Stimulated activated CD4-positive, alpha-beta T cell treated with anti-CD3 and anti-CD28 coated beads, Interleukin-2, amount 100 ng/mL, for 24 hours (primary cell): ENCODE measurements at places on chromosomes 7 and 10.

GRCh38 chr7:138400400-138400886 is 59.6 kb upstream of the TRIM24 start:
- DNase-seq: no peak

GRCh38 chr10:5311617-5312016 is 53.1 kb upstream of the UCN3 start:
- DNase-seq: no peak

GRCh38 chr10:124480860-124481259 is 19.2 kb downstream of the LHPP start:
- DNase-seq: no peak

DNA sequence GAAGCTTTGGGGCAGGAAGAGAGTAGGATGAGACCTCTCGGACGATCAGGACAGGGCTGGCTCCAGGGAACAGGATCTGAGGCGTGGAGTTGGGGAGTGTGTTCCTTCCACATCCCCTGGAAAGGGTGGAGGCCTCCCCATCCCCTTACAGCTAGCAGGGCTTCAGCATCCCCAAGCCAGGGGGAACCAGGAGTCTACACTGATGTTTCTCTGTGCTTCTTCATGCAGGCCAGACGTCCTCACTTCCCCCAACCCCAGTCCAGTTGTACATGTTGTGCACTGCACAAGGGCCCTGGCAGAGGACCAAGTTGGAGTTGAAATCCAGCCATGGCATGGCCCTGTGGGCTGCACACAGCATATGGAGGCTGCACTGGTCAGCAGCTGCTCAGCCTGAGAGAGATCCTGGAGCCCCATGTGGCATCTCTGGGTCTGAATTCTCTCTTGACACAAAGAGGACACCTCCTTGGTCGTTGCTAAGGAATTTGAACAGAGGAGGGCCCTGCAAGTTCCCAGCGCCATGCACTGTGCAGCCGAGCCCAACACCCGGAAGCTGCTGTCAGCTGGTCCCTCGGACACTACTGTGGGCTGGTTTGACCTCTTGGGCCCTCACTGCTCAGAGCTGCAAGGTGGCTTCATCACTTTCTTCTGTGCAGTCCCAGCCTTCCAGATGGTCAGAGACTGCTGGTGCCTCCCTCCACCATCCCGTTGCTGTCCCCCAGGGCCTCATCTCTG is 181.1 kb downstream of the DNAJB6 start:
- DNase-seq: peak; percentile 11

DNA sequence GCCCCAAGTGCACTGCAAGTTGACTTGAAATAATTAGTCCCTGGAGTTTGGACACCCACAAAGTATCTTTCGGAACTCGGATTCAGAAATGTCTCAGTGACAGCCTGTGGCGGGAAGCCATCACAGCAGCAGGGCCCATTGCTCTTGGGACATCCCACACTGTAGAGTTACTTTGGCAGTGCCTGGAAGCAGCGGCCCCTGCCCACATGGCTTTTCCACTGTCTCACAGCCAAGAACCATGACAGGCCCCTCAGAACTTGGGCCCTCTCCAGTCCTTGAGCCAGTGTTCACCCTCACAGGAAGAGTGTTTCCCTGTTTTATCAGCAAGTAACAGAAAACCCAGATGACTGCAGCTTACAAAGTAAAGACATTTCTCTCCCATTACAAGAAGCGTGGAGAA is 477.0 kb upstream of the GALNT17 start:
- DNase-seq: no peak

DNA sequence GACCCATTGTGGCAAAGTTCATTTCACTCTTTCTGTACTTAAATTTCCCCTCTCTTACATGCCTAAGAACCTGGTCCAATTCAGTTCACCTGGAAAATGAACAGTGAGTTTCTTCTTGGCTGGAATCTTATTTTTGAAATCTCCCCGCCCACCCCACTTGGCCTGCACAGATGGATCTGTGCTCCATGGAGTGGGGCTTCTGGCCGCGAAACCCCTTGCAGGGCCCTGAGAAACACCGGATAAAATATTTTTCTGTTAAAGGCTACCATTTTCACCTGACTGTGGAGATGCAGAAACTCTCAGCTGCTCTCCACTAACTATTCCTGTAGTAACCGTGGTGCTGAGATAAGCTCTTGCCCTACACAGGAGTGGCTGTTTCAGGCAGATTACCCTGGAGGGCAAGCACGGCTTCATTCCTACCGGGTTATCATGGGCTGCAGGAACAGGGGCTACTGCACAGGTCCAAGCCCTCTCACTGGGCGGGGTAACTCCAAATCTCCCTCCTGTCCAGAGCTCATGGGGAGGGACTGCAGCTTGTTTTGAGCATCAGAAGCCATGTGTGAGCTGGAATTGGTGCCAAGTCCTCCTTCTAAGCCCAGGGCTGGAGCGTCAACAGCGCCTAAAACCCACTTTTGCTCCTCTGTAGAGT is 118.9 kb downstream of the PRPF18 start:
- no peak for DNase-seq

- no peak for DNase-seq
These were observed 28.4 kb downstream of the RASGEF1A start for GRCh38 chr10:43238462-43238861.

DNA sequence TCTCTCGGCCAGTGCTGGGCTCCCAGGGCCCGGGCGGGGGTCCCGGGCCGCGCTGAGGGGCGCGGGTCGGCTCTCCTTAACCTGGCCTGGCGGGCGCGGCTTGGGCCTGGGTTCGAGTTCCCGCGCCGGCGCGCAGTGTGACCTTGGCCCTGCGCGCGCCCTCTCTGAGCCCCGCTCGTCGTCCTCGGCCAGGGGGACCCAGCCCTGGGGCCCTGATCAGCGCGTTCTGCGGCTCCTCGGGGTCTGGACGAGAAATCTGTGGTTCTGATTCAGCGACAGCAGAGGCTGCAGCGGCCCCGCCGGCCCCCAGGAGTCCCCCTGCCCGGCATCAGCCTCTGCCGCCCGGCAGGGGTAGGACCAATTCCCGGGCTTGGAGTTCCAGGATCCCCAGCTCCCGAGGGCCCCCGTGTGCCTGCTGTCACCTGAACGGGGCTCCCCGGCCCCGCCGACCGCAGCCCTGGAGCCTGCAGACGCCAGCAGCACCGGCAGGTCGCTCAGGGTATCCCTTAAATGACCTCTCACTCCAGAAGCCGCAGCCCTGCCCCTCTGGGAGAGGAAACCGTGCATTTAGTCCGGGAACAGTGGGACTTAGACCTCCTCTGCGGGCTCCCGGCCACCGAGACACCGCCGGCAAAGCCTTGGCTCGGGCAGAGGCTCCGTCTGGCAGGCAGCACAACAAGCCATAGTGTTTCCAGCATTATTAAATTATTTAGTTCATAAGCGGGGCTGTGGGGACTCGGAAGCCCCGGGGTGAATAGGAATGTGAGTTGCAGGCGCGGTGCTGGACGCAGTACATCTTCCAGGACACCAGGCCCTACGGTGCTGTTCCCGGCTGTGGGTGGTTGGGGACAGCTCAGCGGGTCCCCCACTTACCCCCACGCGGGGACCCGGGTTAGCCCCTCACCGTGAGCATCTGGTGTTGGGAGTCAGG is 572 bp downstream of the CHST12 start:
- peak; percentile 40 for DNase-seq
